ENCODE measurements at places on chromosomes 3 and 15.

DNA sequence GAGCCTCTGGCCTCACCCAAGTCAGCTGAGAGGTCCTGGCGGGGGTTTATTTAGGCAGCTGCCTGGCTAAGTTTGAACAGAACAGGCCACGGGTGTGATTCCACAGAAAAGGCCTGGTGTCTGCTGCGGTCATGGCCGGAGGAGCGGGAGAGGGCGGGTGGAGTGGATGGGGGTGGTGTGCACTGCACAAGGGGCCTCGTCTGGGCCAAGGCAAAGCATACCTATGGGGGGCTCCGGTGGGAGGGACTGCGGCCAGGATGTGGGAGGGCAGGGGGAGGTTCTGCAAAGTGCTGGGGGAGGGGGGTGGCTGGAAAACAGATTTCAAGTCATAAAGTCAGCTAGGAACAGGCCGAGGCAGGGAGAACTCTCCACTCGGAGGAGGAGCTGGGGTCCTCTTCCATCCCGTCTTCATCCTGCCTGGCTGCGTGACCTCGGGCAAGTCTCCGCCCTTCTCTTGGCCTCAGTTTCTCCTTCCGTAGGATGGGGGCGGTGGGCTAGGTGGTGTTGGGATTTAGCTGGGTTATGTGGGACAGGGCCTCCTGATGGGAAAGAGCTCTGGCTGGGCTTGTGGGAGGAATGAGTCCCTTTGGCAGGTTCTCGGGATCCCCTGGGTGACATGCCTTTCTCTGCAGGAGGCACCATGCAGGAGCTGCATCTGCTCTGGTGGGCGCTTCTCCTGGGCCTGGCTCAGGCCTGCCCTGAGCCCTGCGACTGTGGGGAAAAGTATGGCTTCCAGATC lies 878 bp downstream of the ISLR start:
- peak; percentile 66 for DNase-seq

- no peak for DNase-seq
These were observed 45.0 kb downstream of the DLG1 start for GRCh38 chr3:197253238-197253947.

- DNase-seq: peak; percentile 31
These were observed 8.7 kb downstream of the CTDSPL2 start for GRCh38 chr15:44435893-44436667.

DNA sequence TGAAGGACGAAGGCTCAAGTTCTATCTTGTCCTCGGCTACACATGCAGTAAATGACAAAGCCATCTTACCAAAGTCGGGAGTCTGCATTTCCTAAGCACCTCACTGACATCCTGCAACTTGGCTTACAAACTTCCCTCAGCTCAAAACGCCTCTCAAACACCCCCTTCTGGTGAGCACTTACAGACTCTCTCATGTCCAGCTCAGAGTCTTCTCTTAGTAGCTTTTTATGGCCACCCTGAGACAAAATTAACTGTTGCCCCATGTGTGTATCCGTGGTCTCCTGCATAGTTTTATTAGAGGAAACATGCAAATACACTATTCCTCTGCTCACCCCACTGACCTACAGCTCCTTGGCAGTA lies 819.7 kb downstream of the FHIT start:
- DNase-seq: peak; percentile 5

DNA sequence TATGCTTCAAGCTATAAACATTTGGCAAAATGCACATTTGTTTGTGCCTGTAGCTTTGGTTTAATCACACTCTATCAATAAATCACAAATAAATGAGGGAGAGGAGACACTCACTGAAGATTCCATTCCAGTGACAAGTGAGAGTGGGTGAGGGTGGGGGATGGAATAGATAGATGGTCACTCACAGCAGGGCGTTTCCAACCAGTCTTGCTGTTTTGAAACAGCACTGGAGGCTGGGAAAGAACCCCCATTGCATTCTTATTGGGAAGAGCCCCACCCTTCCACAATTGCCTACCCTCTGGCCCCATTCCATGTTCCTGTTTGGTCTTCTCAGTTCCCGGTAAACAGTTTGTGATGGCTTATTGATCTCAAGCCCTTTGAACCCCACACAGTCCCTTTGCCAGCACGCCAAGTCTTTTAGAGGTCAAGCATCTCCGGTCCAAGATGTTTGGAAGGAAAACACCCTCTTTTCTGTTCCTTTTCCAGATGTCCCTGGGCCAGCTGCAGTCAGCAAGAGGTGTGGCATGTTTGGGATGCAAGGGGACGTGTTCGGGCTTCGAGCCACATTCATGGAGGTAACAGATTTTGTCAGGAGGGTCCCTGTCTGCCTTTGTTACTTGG lies 30.7 kb downstream of the LMCD1 start:
- peak; percentile 94 for DNase-seq

DNA sequence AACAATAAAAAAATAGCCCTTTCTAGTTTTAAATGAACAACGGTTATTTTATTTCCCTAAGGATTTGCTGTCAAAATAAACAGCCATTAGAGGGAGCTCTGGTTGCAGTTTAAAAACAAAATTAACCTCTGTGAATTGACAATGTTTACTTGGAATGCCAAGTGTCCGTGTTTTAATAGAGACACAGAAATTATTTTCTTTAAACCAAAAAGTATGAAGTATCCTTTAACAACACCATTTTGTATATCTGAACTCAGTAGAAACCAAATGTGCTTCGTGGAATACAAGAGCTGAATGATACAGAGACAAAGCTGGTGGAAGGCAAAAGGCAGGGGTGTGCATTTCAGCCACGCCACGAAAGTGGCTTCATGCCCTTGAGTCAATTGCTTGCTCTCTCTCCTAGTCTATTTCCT lies 74.4 kb downstream of the MOBP start:
- DNase-seq: peak; percentile 27

DNA sequence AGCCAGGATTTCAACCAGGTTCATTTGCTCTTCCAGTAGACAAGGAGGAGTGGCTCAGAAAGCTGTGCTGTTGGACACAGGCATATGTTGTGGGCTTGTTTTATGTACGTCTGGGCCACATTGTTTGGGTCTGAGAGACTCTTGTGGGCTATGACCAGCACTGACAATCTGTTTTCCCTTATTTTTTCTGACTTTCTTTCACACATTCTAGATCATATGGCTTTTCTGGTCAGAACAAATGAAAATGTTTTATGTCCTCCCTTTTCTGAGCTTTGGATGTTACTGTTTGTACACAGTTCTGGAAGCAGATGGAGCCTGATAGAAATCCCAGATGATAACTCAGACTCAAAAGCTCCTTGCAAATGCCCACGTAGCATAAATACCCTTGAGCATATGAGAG lies 85.8 kb upstream of the RGMA start:
- DNase-seq: no peak

DNA sequence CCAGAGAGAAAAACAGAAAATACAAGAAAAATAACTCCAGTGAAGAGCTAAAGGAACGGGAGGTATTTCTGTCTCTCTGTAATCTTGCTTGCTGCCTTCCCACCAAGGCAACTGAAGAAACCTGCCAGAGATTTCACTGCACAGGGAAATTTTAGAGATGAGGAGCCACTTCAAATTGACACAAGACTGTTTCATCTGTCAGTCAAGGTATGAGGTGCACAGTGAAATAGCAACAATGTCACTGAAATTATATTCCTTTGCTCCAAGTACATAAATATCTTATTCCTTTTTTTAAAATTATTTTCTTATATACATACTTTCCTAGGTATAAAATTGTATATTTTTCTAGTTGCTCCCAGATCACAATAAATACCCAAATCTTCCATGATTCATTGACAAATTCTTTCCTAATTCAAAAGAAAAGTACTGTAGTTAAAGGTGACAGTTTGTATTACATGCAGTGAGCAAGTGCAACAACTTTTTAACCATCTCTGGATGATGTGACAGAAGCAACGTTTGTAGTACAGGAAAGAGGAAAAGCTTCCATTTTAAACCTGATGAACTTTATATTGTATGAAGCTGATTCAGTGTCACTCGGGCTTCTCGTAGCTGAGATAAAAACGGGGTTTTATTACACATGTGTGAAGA lies 563.4 kb downstream of the TUSC7 start:
- DNase-seq: no peak

- peak; percentile 63 for DNase-seq
These were observed 79.9 kb downstream of the UBP1 start for GRCh38 chr3:33360136-33360825.

DNA sequence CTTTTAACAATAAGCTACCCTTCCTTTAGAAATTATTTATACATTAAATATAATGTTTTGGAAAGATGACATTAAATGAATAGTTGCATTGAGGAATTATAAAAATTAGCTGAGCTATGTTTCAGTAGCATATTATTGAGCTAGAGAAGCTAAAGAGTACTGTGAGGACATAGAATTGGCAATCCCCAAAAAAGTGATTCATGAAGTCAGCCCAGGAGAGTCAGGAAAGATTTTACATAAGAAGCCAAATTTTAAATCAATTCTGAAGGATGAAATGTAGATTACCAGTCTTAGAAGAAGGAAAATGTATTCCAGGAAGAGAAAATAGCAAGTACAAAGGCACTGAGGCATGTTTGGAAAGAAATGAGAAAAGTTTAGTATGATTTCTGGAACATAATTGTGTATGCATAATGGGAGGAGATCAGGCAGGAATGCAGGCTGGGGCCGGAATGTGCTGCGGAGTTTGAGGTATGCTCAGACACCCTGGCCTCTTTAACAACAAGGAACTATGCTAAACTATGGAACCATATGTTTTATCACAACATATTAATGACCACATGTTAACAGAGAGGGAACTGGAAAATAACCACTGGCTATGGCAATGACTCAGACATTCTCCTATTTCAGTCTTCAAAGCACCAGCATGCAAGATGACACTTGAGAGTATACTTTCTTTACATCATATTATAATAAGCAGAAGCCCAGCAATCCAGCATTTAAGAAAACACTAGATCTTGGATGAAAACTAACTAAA lies 103.3 kb upstream of the COL8A1 start:
- DNase-seq: peak; percentile 95

DNA sequence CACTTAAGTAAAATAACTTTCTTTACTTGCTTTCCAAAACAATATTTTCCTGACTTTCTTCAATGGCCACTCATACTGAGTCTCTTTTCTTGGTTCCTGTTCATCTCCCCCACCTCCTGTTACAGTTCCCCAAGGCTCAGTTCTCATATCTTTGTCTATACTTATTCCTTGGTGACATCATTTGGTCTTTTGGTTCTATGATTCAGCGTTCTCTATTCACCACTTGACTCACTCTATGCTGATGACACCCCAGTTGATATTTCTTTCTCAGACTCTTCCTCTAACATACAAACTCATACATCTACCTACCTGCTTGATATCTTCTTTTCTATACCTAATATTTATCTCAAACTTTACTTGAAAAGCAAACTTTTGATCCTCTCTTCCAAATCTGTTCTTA lies 85.0 kb upstream of the P3H2 start:
- peak; percentile 77 for DNase-seq

DNA sequence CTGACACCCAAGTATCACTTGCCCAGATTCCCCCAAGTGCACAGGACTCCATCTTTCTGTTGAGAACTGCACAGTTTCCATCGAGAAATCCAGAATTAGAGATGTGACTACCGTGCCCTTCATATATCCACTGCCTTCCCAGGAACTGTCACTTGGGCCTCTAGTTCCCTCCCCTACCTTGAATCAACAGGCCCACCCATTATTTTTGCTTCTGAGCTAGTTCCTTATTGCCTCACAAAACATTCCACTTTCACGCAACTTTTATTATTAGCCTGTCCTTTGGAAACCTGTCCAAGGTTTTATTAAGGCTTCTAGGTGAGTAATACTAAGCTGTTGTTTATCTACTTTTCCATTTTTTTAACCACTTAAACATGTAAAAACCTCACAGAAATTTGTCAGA lies 17.1 kb upstream of the SLC30A4 start:
- DNase-seq: no peak

- DNase-seq: no peak
These were observed 129.3 kb upstream of the CD96 start for GRCh38 chr3:111412656-111413055.

- DNase-seq: no peak
These were observed 3.2 kb upstream of the BMF start for GRCh38 chr15:40111888-40112287.

DNA sequence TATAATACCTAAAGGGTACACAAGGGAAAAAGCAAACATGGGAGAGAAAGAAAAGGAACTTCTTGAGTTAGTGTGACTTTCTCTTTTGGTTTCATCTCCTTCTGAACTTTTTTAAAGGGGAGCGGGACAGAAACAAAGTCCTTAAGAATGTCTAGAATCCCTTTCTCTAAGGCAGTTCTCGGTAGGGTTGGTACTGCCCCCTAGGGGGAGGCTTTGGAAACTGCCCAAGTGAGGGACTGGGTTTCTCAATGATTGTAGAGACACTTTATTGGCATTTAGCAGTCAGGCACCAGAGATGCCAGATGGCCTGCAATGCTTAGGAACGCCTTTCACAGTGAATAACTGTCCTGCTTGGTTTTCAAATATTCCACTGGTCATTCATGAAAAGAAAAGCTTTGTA lies 172.7 kb downstream of the WDR72 start:
- no peak for DNase-seq

- DNase-seq: no peak
These were observed 79.0 kb upstream of the SELENOK start for GRCh38 chr3:53970661-53971060.

DNA sequence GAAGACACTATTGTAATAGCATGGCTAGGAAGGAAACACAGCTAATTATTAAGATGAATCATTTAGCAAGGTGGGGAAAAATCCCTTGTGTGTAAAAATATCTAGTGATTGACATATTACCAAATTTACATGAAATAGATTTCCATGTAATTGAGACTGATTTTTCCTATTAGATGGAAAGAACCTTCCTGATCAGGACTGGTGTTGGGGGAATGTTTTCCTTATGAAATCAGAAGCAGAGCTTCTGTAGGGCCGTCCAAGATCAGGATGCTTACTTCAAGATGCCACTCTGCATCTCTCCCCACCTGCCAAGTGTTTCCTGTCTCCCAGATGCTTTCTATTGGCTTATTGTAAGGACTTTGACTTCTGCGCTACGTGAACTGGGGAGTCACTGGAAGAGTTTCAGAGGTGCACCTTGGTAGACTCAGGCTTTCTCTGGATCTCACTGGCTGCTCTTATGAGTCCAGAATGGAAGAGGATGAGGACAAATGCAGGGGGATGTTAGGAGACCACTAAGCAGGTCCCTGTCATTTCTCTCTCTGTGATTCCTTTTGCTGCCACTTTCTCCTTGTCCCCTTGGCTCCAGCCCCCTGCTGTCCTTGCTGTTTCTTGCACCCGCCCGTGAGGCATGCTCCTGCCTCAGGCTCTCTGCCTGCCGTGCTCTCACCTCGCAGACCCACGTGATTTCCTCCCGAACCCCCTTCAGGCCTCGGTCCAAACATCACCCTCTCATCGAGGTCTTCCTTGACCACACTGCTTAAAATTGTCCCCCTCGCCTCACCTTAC lies 30.1 kb downstream of the BTD start:
- no peak for DNase-seq

DNA sequence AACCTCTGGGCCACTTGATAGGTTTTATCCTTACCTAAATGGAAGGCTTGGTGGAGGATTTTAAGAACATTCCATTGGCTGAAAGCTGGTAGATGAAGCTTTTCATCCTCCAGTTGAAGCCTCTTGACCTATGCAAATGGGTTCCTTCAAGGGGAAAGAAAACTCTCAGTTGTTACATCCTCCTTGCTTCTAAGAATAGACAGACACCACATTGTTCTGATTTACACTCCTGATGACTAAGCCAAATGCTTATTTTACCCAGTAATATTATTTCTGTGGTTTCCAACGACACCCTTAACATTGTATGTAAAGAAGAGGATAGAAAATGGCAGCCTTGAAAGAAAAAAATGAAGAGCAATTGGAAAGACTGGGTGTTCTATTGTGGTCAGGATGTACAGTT lies 480.5 kb downstream of the OTOL1 start:
- peak; percentile 74 for DNase-seq
